ENCODE measurements at places on chromosomes 11 and 22. TPM values are rescaled to one million over a fixed set of nuclear protein-coding genes. Genes with fewer than 3 reads are reported as not detected.

Gene H19
- 2.9 TPM for total RNA-seq

Gene WNT11
- total RNA-seq: 0.50 TPM

Gene LRFN4
- 36.9 TPM for total RNA-seq

Gene SCGB1A1
- total RNA-seq: not detected

Gene OSBP2
- total RNA-seq: 1.3 TPM

Gene POTEH
- total RNA-seq: not detected

Gene CEP126
- 2.6 TPM for total RNA-seq

Gene MS4A2
- not detected for total RNA-seq

Gene ANO1
- total RNA-seq: not detected

Gene C11orf91
- total RNA-seq: 0.33 TPM

Gene CDKN1C
- 77.7 TPM for total RNA-seq

Gene DDI1
- total RNA-seq: not detected
